Articular chondrocyte of knee joint (primary cell): ENCODE measurements at places on chromosomes 6 and 20. TPM values are rescaled to one million over a fixed set of nuclear protein-coding genes. Genes with fewer than 3 reads are reported as not detected.

Gene PIGU
- total RNA-seq = 14.7 and 15.7 TPM in 2 replicates

Gene QRSL1
- 14.5 and 14.6 TPM in 2 replicates for total RNA-seq

Gene LY6G6C
- total RNA-seq = not detected in 2 replicates

Gene EMILIN3
- not detected in 2 replicates for total RNA-seq

Gene NKAIN4
- not detected in 2 replicates for total RNA-seq

Gene SEL1L2
- not detected in 2 replicates for total RNA-seq

Gene HLA-DRB1
- 0.86 TPM in 1 of 2 replicates, not detected in the other for total RNA-seq

Gene CPXM1
- 0.13 and 0.22 TPM in 2 replicates for total RNA-seq

Gene PMEPA1
- total RNA-seq = 6.3 and 15.2 TPM in 2 replicates

Gene LY6G5C
- 0.26 and 0.65 TPM in 2 replicates for total RNA-seq

Gene TMEM200A
- 27.4 and 54.5 TPM in 2 replicates for total RNA-seq
